ENCODE measurements at places on chromosomes 3 and 15. TPM values are rescaled to one million over a fixed set of nuclear protein-coding genes. Genes with fewer than 3 reads are reported as not detected.

DNA sequence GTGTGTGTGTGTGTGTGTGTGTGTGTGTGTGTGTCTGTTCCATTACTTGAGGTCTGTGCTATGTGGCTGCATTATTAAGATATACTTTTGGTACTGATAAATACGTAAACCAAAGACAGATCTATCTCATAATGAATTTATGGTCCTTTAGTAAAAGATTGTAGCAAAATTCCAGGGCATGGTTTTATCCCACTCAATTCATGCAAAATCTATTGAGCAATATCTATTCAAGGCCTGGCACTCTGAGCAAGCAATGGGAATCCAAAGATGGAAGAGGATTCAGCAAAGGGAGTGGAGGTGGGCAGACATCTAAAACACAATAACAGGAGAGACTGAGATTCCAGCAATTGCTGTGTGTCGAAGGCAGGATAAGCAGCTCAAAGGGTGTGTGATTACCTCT, 86.8 kb downstream of the RFTN1 start:
- DNase-seq = no peak

DNA sequence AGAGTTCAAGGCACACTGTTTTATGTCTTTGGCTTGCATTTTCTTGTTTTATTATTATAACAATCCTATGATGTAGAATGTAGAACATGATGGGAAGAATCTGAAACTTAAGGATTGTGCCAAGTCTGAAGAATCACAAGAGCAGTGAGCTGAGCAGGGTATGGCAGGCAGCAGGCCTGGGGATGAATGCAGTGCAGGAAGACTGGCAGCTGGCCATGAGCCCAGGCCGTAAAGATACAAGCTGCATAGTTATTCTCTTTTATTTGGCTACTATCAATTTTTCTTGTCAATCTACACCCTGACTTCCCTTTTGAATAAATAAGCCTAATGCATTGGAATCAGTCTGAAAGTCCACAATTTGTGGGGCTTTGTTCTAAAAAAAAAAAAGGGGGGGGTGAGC, 89.6 kb upstream of the ARPP21 start:
- no peak for DNase-seq

GRCh38 chr15:63114465-63114864, 7.2 kb upstream of the LACTB start:
- DNase-seq = no peak

GRCh38 chr3:172042136-172042662, 2.8 kb downstream of the FNDC3B start:
- DNase-seq = no peak

Gene TRPM1
- total RNA-seq = not detected

- no peak for DNase-seq
These were observed 38.4 kb downstream of the ABHD17C start for GRCh38 chr15:80733460-80733859.

Gene PRSS50
- total RNA-seq = 0.21 TPM

Gene CLDN18
- not detected for total RNA-seq

GRCh38 chr3:50342813-50343633, 2.4 kb upstream of the RASSF1 start:
- no peak for DNase-seq

- DNase-seq = no peak
These were observed 31.8 kb upstream of the HES1 start for GRCh38 chr3:194103983-194104751.

GRCh38 chr3:178001670-178002101, 534.5 kb upstream of the KCNMB2 start:
- no peak for DNase-seq

- DNase-seq = no peak
These were observed 411.0 kb upstream of the NR2F2 start for GRCh38 chr15:95919460-95919859.

- DNase-seq = no peak
These were observed 163.3 kb downstream of the MEX3B start for GRCh38 chr15:81882504-81882903.

DNA sequence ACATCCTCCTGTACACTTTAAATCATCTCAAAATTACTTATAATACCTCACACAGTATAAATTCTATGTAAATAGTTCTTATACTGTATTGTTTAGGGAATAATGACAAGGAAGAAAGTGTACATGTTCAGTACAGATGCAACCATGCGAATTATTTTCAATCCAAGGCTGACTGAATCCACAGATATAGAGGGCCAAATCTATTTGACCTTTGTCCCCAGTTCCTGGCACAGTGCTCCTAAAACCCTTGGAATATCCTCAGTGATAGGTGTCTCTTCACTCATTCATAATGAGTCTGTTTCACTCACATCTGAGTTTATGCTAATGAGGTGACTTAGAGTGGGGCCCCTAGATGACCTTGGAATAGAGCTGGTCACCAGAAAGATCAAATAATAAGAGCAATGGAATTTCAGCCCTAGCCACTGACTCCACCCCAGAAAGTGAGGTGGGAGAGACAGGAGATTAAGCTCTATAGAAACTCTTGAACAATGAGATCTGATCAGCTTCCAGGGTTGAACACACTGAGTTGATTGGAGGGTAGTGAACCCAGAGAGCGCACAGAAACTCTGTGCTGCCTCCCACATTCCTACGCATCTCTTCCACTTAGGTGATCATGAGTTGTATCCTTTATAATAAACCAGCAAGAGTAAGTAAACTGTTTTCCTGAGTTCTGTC, 65.3 kb downstream of the ADAM10 start:
- no peak for DNase-seq
